Esophagus (tissue), 2 donors: ENCODE measurements at places on chromosomes 7 and 10. TPM values are rescaled to one million over a fixed set of nuclear protein-coding genes. Genes with fewer than 3 reads are reported as not detected.

The TRUB1 gene
- 6.0 TPM for polyA plus RNA-seq

The ARPC1A gene
- 150 TPM for polyA plus RNA-seq

The SHOC2 gene
- polyA plus RNA-seq = 15.3 TPM

The CPN1 gene
- not detected for polyA plus RNA-seq

The CRHR2 gene
- polyA plus RNA-seq = 0.04 TPM

The CYP3A4 gene
- 0.20 TPM for polyA plus RNA-seq

The FBXL13 gene
- polyA plus RNA-seq = not detected

The CAMK1D gene
- polyA plus RNA-seq = 5.6 TPM

The CYP26C1 gene
- 0.01 TPM for polyA plus RNA-seq

The ODAD2 gene
- 0.12 TPM for polyA plus RNA-seq
